ENCODE measurements at places on chromosomes 12 and 14.
A peak's percentile ranks its signal among the peaks of the same experiment; 100 is the strongest.

DNA sequence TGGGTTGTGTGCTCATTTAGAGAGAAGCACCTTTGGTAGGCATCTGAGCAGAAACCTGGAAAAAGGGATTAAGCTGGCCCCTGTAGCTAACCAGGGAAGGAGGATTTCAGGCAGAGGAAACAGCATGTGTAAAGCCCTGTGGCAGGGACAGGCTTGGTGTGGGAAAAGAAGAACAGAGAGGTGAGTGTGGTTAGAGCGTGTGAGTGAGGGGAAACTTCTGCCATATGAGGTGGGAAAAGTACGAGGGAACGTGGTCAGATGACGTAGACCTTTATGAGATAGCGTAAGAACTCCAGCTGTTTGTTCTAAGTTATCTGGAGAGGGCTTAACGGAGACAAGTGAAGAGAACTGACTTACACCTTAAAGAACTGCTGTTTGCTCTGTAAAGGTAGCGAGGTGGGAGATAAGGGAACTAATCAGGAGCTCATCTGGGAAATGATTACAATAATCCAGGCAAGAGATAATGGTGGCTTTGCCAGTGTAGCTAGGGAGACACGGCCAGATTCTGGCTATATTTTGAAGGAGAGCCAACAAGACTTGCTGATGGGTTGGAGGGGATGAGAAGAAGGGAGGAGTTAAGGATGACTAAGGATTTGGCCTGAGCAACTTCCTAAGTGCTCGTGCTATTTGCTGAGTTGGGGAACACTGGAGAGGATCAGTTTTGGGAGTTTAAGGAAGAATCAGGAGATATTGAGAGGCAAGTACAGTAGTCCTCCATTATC lies 234.0 kb downstream of the ETNK1 start:
- no peak for DNase-seq

DNA sequence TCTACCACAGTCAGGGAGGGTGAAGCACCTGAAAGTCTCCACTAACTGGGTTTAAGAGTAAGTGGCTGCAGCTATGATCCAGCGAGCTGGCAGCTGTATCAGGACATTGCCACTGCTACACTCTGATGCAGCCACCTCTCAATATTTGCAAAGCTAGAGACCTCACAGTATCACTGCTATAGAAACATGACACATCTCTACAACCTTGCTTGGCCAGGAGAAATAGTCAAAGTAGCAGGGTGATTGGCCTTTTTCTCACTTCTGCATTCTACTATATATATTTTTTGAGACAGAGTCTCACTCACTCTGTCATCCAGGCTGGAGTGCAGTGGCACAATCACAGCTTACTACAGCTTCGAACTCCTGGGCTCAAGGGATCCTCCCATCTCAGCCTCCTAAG lies 9.3 kb upstream of the FMNL3 start:
- DNase-seq: no peak

GRCh38 chr12:95951515-95951914 lies 8.4 kb downstream of the AMDHD1 start:
- no peak for DNase-seq

DNA sequence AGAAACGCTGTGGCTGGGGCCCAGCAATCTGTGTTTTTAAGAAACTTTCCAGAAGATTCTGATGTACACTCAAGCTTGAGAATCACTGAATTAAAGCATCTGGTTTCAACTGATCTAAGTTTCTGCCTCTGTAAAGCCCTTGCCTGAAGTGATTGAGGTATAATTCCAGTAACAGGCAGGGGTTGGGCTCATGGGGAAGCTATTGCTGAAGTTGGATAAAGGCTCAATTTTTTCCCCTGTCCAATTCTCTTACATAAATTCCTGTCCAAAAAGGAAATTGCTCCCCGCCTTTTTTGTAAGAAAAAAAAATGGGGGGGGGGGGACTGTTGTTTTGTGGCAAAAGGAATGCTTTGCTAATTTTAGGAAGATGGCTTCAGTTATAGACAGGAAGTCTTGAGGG lies 337.4 kb downstream of the NUAK1 start:
- DNase-seq: no peak

- DNase-seq: no peak
These were observed 80.7 kb downstream of the ARMH4 start for GRCh38 chr14:58071341-58071740.

DNA sequence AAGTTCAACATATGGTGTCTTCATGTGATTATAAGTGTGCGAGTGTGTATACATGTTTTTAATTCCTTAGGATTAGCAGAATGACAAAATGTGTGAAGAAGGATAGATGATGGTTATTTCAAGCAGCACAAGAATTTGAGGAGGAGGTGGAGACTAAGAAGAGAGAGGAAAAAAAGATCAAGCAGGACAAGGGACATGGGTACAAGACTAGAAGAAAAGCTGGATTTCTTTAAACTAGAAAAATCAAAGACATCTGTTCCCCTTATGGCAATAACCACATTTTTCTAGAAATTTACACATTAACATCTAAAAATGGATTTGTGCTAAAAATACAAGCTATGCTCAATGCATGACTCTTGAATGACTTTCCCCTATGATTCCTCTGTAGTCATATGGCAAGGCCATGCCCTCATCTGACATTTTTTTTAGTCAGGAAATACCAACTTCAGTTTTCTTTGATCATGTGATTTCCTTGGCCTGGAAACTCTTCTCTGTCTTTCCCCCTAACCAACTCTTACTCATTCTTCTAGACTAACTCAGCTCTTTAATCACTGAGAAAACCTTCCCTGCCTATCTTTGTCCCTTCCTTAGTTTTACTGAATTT lies 435.8 kb downstream of the NRXN3 start:
- DNase-seq: peak; percentile 78

- no peak for DNase-seq
These were observed 1.8 kb downstream of the ARID2 start for GRCh38 chr12:45731190-45731775.

- no peak for DNase-seq
These were observed 85.5 kb upstream of the PTPRB start for GRCh38 chr12:70722584-70723343.

GRCh38 chr14:36067428-36068187 lies 108.9 kb downstream of the PTCSC3 start:
- DNase-seq: no peak

DNA sequence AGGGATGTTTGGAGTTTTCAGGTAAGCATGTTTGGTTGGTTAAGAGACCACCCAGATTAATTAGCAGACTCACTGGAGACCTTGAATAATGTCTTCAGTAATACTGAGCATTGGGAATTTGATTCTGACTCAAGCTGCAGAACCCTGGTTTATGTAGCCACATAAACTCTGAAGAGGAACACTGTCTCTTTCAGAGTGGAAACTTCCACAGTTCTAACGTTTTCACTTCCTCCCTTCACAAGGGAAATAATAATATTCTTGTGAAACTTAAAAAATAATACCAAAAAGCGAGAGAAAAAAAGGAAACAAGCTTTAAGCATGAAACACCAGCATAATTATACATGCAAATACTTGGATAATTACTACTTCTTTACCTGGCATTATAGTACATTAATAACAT lies 40.0 kb upstream of the ST8SIA1 start:
- DNase-seq: no peak

- no peak for DNase-seq
These were observed 39.7 kb upstream of the VRK1 start for GRCh38 chr14:96757456-96757855.

GRCh38 chr14:26596543-26597061 lies 1.2 kb downstream of the NOVA1 start:
- DNase-seq: no peak

- DNase-seq: no peak
These were observed 13.9 kb downstream of the OR6C74 start for GRCh38 chr12:55258303-55258702.

DNA sequence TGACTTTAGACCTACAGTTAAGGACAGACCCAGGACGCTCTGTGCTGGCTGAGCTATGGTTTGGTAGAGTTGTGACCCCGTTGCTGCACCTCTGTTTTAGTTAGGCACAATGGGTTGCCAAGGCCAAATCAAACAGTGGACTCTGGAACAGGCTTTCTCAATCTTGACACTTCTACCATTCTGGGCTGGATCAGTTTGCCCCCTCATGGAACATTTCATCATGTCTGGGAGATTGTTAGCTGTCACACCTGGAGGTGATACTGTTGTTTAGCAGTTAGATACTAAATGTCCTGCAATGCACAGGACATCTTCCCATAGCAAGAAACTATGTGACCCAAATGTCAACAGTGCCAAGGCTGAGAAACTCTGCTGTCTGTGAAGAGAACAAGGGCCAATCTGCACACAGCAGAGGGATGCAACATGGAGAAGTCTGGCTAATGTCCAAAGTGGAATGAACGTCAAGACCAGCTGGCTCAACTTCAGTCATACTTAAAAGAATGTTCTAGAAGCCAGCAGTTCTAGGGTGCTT lies 65.6 kb upstream of the DICER1 start:
- no peak for DNase-seq

DNA sequence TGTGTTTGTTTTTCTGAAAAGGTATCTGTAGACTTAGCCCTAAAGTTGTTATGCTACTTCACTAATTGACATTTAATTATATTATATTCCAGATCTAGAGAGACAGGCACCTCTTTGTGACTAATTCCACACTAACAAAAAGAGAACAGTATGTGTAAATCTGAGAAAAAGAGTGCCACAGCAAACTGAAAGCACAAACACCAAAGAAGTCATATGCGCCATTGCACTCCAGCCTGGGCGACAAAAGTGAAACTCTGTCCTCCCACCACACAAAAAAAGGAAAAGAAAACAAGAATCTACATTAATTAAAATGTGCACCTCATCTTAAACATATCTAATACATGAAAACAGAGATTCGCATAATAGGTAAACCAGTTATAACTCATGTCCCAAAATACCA lies 4.4 kb upstream of the CSRNP2 start:
- no peak for DNase-seq

- no peak for DNase-seq
These were observed 84.7 kb upstream of the PAWR start for GRCh38 chr12:79775355-79776027.

DNA sequence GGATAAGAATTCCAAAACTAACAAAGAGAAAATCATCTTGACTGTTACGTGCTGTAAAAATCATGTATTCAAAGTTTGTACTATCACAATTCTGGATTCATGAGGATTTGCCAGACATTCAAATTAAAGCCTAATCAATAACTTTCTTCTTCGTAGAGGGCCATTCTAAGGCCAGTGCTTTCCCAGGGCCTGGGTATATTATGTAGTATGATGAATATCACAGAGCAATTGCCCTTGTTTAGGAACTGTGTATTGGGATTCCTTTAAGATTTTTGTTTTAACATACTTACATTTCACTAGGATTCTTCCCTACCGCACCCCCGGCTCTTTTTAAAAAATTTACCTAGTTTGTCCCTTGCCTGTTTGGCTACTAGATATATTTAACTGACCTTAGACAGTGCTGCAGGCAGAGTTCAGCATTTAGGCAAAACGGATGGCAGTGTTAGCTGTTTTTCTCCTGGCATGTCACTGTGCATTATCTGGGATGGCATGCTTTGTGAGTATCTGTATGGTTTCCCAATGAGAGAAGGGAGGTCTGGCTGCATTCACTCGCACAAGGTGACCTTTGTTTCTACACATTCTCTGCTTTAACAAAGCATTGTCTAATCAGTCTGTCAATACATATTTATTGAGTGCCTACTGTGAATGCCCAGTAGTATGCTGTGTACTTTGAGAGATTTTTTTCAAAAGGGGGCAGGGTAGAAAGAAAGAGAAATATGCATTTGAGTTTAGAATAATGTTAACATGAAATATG lies 63.3 kb downstream of the ERC1 start:
- no peak for DNase-seq

GRCh38 chr12:51977320-51977753 lies 25.8 kb downstream of the ACVR1B start:
- DNase-seq: no peak

- DNase-seq: no peak
These were observed 74.4 kb downstream of the MGST1 start for GRCh38 chr12:16421806-16422205.

GRCh38 chr14:71388862-71389261 lies 481.6 kb downstream of the PCNX1 start:
- no peak for DNase-seq

DNA sequence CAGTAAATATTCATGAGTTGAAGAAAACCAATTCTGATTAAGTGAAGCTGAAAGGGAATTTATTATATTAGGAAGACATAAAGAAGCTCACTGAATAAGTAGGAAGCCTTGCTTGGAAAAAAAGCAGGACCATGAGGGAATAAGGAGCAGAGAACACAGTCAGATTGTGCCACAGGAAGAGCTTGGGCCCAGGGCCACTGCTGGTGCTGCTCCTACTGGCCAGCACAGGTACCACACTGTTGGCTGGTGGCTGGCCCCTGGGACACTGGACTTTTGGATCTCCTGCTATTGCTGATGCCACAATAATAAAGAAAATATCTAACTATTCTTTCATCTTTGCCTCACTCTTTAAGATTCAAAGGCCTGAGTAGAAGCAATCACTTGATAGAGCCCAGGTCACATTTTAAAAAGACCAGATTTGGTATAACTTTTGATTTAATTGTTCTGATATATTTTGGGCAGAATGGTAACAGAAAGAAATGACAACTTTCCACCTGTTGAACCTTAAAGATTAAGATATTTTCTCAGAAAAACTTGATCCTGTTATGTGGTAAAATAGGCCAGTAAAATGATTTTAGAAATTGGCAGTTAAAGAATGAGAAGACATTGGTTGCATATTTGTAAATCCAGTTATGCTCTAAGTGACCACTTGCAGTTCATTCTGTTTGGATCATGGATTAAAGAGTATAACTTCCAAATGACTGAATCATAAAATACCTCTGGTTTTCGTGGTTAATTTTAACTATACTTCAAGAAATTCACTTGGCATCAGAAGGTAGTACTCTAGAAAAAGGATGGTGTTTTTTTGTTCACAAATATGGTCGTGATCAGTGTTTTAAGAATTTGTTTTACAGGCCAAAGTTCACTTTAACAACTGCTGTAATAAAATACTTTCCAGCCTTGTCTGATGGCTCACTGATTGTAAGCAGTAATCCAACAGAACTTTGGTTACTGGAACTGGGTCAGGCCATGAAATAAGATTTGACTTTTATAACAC lies 68.3 kb downstream of the DERA start:
- no peak for DNase-seq

DNA sequence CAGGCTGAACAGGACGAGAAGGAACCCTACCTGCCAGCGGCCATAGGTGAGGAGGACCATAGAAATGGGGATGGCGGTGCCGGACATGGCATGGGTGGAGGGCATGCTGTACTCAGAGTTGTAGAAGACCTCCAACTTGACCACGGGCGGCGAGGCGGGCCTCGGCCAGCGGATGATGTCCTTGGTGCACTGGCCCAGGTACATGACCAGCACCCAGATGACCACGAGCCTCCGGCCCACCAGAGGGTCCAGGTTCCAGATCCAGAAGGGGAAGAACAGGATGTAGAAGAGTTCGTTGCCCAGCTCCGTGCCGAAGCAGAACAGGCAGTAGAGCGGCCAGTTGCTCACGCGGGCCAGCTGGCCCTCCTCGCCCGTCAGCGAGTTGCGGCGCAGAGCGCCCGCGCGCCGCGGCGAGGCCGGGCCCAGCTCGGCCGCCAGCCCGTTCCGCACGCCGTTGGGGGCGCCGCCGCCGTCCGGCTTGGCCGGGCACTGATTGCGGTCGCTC lies 582 bp downstream of the SGPP1 start:
- DNase-seq: peak; percentile 23

All from amniotic stem cell (primary cell).